Breast epithelium (tissue), 4 donors: ENCODE measurements at places on chromosomes 13 and 19.

GRCh38 chr13:85266771-85267170 is 532.4 kb downstream of the SLITRK6 start:
- no peaks in the 10 kb centered on the region for H3K27me3 ChIP-seq
- no peak for DNase-seq
- H3K27ac ChIP-seq = no peak overlapping the region
- no peaks in the 10 kb centered on the region for H3K4me1 ChIP-seq
- no peak overlapping the region for H3K4me3 ChIP-seq
- no peaks in the 10 kb centered on the region for H3K36me3 ChIP-seq

DNA sequence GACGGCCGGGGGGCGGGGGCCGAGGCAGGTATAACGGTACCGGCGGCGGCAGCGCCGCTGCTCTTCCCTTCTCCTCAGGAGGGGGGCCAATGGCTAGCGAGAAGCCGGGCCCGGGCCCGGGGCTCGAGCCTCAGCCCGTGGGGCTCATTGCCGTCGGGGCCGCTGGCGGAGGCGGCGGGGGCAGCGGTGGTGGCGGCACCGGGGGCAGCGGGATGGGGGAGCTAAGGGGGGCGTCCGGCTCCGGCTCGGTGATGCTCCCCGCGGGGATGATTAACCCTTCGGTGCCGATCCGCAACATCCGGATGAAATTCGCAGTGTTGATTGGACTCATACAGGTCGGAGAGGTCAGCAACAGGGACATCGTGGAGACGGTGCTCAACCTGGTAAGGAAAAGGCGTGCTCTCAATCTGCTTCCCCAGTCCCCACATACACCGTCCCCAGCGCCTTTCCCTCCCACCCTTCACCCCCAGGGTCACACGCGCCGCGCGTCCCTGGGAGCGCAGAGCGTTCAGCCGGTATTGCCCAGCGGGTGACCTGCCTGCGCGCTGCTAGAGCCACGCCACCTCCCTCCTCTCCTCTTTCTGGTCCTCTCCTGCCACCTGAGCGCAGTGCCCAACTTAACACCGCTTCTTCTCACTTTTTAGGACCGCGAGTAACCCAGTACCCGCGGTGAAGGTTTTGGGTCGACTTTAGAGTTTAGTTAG is 814 bp downstream of the NBEA start:
- H3K36me3 ChIP-seq = no peaks in the 10 kb centered on the region
- peak overlapping the region; percentile 64 for H3K4me3 ChIP-seq
- H3K27ac ChIP-seq = peak overlapping the region; percentile 88

- no peaks in the 10 kb centered on the region for H3K4me1 ChIP-seq
- no peak for DNase-seq
- no peak overlapping the region for H3K27ac ChIP-seq
- H3K4me3 ChIP-seq = no peak overlapping the region
- peaks cover 13% of the 10 kb centered on the region for H3K36me3 ChIP-seq
Observed at GRCh38 chr19:13964776-13965175, 12.5 kb downstream of the DCAF15 start.

- no peak for DNase-seq
- H3K27ac ChIP-seq = no peak overlapping the region
- H3K36me3 ChIP-seq = no peaks in the 10 kb centered on the region
- no peak overlapping the region for H3K4me3 ChIP-seq
- no peaks in the 10 kb centered on the region for H3K4me1 ChIP-seq
Observed at GRCh38 chr19:45554481-45554880, 30.1 kb downstream of the OPA3 start.

GRCh38 chr13:66745307-66745706 is 484.8 kb downstream of the PCDH9 start:
- no peaks in the 10 kb centered on the region for H3K27me3 ChIP-seq
- no peaks in the 10 kb centered on the region for H3K4me1 ChIP-seq
- no peak overlapping the region for H3K4me3 ChIP-seq
- no peak for DNase-seq
- H3K36me3 ChIP-seq = no peaks in the 10 kb centered on the region
- no peak overlapping the region for H3K27ac ChIP-seq

DNA sequence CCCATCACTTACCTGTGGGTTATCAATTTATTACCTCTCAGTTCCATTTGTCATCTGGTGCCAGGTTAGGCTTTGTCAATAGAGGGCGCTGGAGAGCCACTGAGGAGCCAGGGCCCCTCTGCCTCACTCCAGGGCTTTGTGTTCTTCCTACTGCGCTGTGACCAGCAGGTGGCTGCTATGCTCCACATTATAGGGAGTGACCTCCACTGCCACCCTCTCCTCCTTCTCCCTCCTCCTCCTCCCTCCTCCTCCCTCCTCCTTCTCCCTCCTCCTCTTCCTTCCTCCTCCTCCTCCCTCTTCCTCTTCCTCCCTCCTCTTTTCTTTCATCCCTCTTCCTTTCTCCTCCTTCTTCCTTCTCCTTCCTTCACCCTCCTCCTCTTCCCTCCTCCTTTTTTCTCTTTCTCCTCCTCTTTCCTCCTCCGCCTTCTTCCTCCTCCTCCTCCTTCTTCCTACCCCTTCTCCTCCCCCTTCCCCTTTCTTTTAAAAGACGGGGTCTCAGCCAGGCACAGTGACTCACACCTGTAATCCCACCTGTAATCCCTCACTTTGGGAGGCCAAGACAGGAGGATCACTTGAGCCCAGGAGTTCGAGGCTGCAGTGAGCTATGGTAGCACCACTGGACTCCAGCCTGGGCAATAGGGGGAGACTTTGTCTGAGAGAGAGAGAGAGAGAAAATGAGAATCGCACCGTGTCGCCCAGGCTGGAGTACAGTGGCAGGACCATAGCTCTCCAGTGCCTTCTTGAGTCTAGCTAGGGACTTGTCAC is 10.3 kb upstream of the ZBTB32 start:
- H3K4me3 ChIP-seq = no peak overlapping the region
- DNase-seq = peak; percentile 72
- H3K4me1 ChIP-seq = no peaks in the 10 kb centered on the region
- no peak overlapping the region for H3K27ac ChIP-seq

DNA sequence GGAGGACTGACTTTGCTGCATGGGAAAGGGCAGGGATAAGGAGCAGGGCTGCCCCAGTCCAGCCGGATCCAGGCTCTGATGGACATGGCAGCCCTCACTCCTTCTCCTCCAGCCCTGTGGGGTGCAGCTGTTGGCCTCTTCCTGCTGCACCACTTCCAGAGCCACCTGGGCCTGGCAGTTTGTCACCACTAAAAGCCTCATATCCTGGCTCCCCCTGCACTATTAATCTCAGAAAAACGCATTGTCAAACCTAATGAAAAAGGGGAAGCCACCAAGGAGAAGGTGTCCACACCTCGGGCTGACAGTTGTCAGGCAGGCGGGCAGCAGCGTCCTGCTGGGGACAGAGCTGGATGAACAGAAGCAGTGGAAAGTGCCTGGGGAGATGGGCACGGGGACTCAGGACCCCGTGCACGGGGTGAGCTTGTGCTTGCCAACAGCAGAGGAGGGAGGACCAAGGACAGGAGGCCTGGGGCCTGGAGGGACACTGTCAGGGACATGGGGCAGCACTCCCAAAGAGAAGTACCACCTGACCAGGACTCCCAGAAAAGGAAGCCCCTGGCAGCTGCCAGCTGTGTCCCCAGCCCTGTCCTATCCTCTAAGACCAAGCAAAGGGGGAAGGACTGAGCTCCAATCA is 151.1 kb upstream of the TSHZ3 start:
- H3K36me3 ChIP-seq = no peaks in the 10 kb centered on the region
- no peaks in the 10 kb centered on the region for H3K27me3 ChIP-seq
- no peak overlapping the region for H3K4me3 ChIP-seq
- no peak overlapping the region for H3K27ac ChIP-seq

DNA sequence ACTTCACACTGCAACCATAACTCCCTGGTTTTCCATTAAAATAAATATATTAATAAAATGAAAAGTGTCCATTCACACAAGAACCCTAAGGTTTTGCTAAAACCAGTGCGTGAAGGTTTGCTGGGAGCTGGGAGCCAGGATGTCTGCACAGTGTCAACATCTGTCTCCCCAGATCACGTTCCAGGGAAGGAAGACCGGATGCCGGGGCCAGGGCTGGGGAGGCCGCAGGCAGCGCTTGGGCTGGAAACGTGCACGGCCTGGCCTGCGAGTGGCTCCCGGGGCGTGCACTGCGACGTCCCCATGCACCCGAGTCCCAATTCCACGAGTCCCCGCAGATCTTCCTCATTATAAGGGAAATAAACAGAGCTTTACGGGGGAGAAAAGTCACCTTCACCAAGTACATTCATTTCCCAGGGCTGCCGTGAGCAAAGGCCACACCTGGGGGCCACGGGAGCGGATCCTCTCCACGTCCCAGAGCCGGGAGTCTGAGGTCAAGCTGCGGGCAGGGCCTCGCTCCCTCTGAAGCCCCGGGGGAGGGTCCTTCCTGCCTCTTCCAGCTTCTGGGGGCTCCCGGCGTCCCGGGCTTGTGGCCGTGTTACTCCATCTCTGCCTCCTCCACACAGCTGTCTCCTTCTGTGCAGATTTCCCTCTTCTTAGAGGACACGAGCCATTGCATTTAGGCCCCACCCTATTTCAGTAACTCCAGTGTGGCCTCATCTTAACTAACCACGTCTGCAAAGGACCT is 12.8 kb downstream of the SHC2 start:
- no peak overlapping the region for H3K4me3 ChIP-seq
- no peaks in the 10 kb centered on the region for H3K4me1 ChIP-seq
- no peak for DNase-seq

- H3K27me3 ChIP-seq = no peaks in the 10 kb centered on the region
- DNase-seq = no peak
- no peak overlapping the region for H3K4me3 ChIP-seq
- no peak overlapping the region for H3K27ac ChIP-seq
- H3K36me3 ChIP-seq = peaks cover 4% of the 10 kb centered on the region
Observed at GRCh38 chr19:44960906-44961728, 5.9 kb downstream of the CLPTM1 start.

DNA sequence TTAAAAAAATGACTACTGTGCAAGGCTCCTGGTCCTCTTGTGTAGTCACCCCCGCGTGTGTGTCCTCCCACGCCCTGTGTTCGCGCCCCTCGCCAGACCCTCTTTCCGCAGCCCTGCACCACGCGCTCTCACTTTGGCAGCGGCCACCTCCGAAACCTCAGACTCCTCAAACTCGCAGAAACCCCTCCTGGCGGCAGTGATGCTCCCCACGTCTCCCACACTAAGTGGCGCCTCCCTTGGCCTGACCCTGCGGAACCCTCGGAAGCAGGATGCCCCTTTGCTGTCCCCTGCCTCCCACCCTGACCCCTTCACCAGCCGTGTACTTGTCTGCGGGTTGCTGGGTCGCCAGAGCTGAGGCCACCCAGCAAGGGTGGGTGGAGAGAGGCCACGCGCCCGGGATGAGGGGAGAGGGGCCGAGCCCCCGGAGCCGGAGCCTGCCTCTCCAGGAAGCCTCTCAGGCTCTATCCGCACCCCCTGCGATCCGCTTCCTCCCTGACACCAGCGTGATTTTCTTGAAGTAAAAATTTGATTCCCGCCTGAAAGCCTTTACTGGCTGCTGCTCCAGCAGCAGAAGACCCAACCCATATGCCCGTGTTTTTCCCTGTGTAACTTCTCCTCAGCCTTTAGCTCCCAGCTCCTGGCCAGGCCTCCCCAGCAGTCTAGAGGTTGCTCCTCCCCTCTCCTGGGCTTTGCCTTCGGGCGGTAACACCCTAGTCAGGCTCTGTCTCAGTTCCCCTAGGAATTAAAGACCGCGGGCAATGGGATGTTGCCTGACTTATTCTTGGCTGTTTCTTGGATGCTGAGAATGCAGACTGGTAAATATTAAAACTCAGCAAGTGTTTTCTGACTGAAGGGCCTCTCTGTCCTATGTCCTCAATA is 55.2 kb downstream of the MIPEP start:
- H3K27ac ChIP-seq = no peak overlapping the region
- no peaks in the 10 kb centered on the region for H3K27me3 ChIP-seq
- H3K4me1 ChIP-seq = no peaks in the 10 kb centered on the region

DNA sequence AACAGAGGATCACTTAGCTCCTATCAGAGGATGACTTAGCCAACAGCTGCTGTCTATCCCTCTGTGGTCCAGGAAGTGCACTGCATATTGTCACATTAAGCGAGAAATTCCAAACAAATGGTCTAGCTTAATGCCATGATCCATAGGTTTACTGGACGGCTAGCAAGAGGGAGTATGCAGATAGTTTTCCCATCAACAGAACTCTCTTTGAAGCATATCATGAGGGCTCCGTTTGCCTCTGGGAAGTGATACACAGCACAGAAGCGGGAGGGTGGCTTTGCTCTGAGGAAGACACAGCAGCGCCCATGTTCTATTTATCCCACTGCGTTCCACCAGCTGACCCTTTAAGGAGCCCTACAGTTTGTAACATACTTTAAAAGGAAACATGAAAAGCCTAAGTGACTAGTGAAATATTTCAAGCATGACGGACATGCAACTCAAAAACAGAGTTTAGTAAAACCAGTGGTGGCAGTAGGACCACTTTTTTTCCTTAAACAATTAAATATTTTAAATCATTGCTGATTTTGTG is 52.7 kb downstream of the COL4A1 start:
- no peaks in the 10 kb centered on the region for H3K4me1 ChIP-seq
- no peak for DNase-seq
- no peaks in the 10 kb centered on the region for H3K27me3 ChIP-seq
- H3K27ac ChIP-seq = peak overlapping the region; percentile 44

DNA sequence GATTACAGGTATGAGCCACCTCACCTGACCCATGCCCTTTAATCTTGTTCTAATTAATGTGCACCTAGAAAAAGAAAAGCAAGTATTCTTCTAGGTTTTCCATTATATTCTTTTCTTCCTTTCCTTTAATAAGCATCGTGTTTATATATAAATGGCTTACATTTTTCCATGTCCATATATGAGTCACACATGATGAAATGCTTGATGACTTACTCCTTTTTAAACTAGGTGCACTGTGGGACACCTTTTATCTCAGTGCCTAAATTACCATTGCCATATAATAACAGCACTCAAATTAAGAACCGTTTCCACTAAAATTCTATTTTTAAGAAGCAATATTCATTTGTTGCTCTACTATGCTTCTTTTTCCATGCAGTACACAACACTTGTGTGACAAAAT is 363.3 kb downstream of the LIG4 start:
- H3K27ac ChIP-seq = no peak overlapping the region
- H3K27me3 ChIP-seq = no peaks in the 10 kb centered on the region
- no peak overlapping the region for H3K4me3 ChIP-seq
- no peaks in the 10 kb centered on the region for H3K36me3 ChIP-seq
- H3K4me1 ChIP-seq = no peaks in the 10 kb centered on the region

- peak overlapping the region; percentile 100 for H3K27ac ChIP-seq
- no peaks in the 10 kb centered on the region for H3K36me3 ChIP-seq
- H3K4me3 ChIP-seq = peak overlapping the region; percentile 86
Observed at GRCh38 chr13:30619731-30620130, 2.0 kb downstream of the USPL1 start.

- no peak overlapping the region for H3K27ac ChIP-seq
- no peak for DNase-seq
- H3K36me3 ChIP-seq = no peaks in the 10 kb centered on the region
- no peak overlapping the region for H3K4me3 ChIP-seq
- H3K4me1 ChIP-seq = no peaks in the 10 kb centered on the region
Observed at GRCh38 chr13:95784161-95784899, 107.4 kb downstream of the DNAJC3 start.
